A549 treated with DMSO at 1 μM for 4 hours (cell line): ENCODE measurements at places on chromosomes 3 and 15. TPM values are rescaled to one million over a fixed set of nuclear protein-coding genes. Genes with fewer than 3 reads are reported as not detected.

REC114 gene
- total RNA-seq, result not detected in 5 replicates

CIB1 gene
- 218 to 245 TPM (median 228 TPM) in 5 replicates for total RNA-seq

IMPG2 gene
- total RNA-seq, result 0.01 to 0.02 TPM (median 0.01 TPM) in 3 of 5 replicates, not detected in the others

EAF1 gene
- 15.7 to 18.8 TPM (median 17.2 TPM) in 5 replicates for total RNA-seq

GOLGA6L7 gene
- total RNA-seq, result not detected in 5 replicates

MOBP gene
- total RNA-seq, result 0.02 to 0.28 TPM (median 0.07 TPM) in 3 of 5 replicates, not detected in the others

SLC24A5 gene
- not detected in 5 replicates for total RNA-seq

PCSK6 gene
- 10.9 to 12.5 TPM (median 11.9 TPM) in 5 replicates for total RNA-seq

CLDN16 gene
- total RNA-seq, result 0.06 to 0.11 TPM in 2 of 5 replicates, not detected in the others

CDHR4 gene
- 0.15 to 0.46 TPM (median 0.30 TPM) in 5 replicates for total RNA-seq

TGM4 gene
- total RNA-seq, result 0.05 to 0.09 TPM (median 0.07 TPM) in 3 of 5 replicates, not detected in the others

PLEKHO2 gene
- total RNA-seq, result 6.1 to 7.7 TPM (median 6.8 TPM) in 5 replicates

CPN2 gene
- total RNA-seq, result not detected in 5 replicates

SEMA6D gene
- total RNA-seq, result not detected in 5 replicates

NR2E3 gene
- 0.13 to 0.36 TPM (median 0.18 TPM) in 5 replicates for total RNA-seq

EIF4E3 gene
- total RNA-seq, result 2.6 to 4.2 TPM (median 3.7 TPM) in 5 replicates

PRR20G gene
- 0.07 to 0.15 TPM in 2 of 5 replicates, not detected in the others for total RNA-seq

VIPR1 gene
- total RNA-seq, result 0.46 to 0.82 TPM (median 0.66 TPM) in 5 replicates

MKRN3 gene
- total RNA-seq, result 2.2 to 3.6 TPM (median 2.8 TPM) in 5 replicates

APOD gene
- 0.48 to 0.95 TPM (median 0.55 TPM) in 5 replicates for total RNA-seq

GTF2A2 gene
- 170 to 198 TPM (median 184 TPM) in 5 replicates for total RNA-seq

PSMA4 gene
- 384 to 489 TPM (median 403 TPM) in 5 replicates for total RNA-seq

ALG3 gene
- total RNA-seq, result 63.7 to 82.1 TPM (median 70.1 TPM) in 5 replicates

SCAANT1 gene
- 0.79 TPM in 1 of 5 replicates, not detected in the others for total RNA-seq

CYP11A1 gene
- not detected in 5 replicates for total RNA-seq

APH1B gene
- 16.0 to 23.5 TPM (median 22.5 TPM) in 5 replicates for total RNA-seq

CILP gene
- 0.05 to 0.08 TPM (median 0.08 TPM) in 5 replicates for total RNA-seq

ADCY5 gene
- 0.31 to 0.63 TPM (median 0.46 TPM) in 5 replicates for total RNA-seq

KY gene
- 0.07 to 0.14 TPM (median 0.09 TPM) in 3 of 5 replicates, not detected in the others for total RNA-seq

MEX3B gene
- 4.6 to 6.7 TPM (median 5.4 TPM) in 5 replicates for total RNA-seq

GPR15 gene
- not detected in 5 replicates for total RNA-seq

HYPK gene
- total RNA-seq, result 3.5 to 12.8 TPM (median 5.2 TPM) in 5 replicates

SLC35G2 gene
- total RNA-seq, result 21.9 to 34.5 TPM (median 29.8 TPM) in 5 replicates

SMAD6 gene
- 18.4 to 28.2 TPM (median 25.0 TPM) in 5 replicates for total RNA-seq

RARRES1 gene
- 7.6 to 11.0 TPM (median 10.3 TPM) in 5 replicates for total RNA-seq

TMEM266 gene
- total RNA-seq, result 0.05 to 0.11 TPM (median 0.07 TPM) in 5 replicates

SAMMSON gene
- total RNA-seq, result not detected in 5 replicates

CDCP1 gene
- 15.3 to 20.0 TPM (median 17.6 TPM) in 5 replicates for total RNA-seq

ST8SIA2 gene
- 0.40 to 1.1 TPM (median 0.64 TPM) in 5 replicates for total RNA-seq

CRABP1 gene
- 1.0 to 2.0 TPM (median 1.6 TPM) in 5 replicates for total RNA-seq

PCOLCE2 gene
- total RNA-seq, result 27.6 to 40.9 TPM (median 34.2 TPM) in 5 replicates

THPO gene
- total RNA-seq, result not detected in 5 replicates

CSPG4 gene
- total RNA-seq, result 0.08 to 0.13 TPM (median 0.11 TPM) in 5 replicates

LTK gene
- 0.05 to 0.11 TPM (median 0.06 TPM) in 3 of 5 replicates, not detected in the others for total RNA-seq

RAD54L2 gene
- total RNA-seq, result 4.4 to 5.9 TPM (median 4.9 TPM) in 5 replicates

RETNLB gene
- not detected in 5 replicates for total RNA-seq

CCR3 gene
- total RNA-seq, result not detected in 5 replicates

SV2B gene
- total RNA-seq, result 0.02 to 0.03 TPM (median 0.03 TPM) in 4 of 5 replicates, not detected in the other

OR5K2 gene
- total RNA-seq, result not detected in 5 replicates

ZMYND10 gene
- 0.53 to 1.2 TPM (median 1.00 TPM) in 5 replicates for total RNA-seq

GABRB3 gene
- 65.5 to 99.5 TPM (median 86.7 TPM) in 5 replicates for total RNA-seq

CCR1 gene
- 0.07 TPM in 1 of 5 replicates, not detected in the others for total RNA-seq

CCDC33 gene
- total RNA-seq, result 5.0 to 7.6 TPM (median 5.8 TPM) in 5 replicates

SLC9C1 gene
- total RNA-seq, result not detected in 5 replicates

SLC15A2 gene
- 0.06 to 0.43 TPM (median 0.14 TPM) in 5 replicates for total RNA-seq

AQR gene
- total RNA-seq, result 24.5 to 38.2 TPM (median 35.0 TPM) in 5 replicates

SFMBT1 gene
- 8.7 to 10.4 TPM (median 9.6 TPM) in 5 replicates for total RNA-seq

MAPKBP1 gene
- 4.8 to 6.0 TPM (median 4.8 TPM) in 5 replicates for total RNA-seq

RPS17 gene
- 3,736 to 4,278 TPM (median 3,919 TPM) in 5 replicates for total RNA-seq
